ENCODE measurements at places on chromosomes 5 and 9. TPM values are rescaled to one million over a fixed set of nuclear protein-coding genes. Genes with fewer than 3 reads are reported as not detected.

CATSPER3 gene
- total RNA-seq = not detected

MYMK gene
- total RNA-seq = not detected

TLR4 gene
- 3.9 TPM for total RNA-seq

EQTN gene
- total RNA-seq = 1.2 TPM

HCN1 gene
- total RNA-seq = 14.0 TPM

LCN15 gene
- total RNA-seq = not detected

C5 gene
- total RNA-seq = 5.9 TPM

GABRB2 gene
- 65.2 TPM for total RNA-seq

HNRNPK gene
- total RNA-seq = 543 TPM

SLC6A19 gene
- total RNA-seq = under 0.01 TPM

PCDHAC2 gene
- 28.8 TPM for total RNA-seq

OBP2B gene
- total RNA-seq = not detected

IL3 gene
- not detected for total RNA-seq

PCDHGB5 gene
- 16.2 TPM for total RNA-seq

CDKN2B gene
- total RNA-seq = 0.25 TPM

HTR4 gene
- 0.49 TPM for total RNA-seq

SHC3 gene
- total RNA-seq = 59.0 TPM

FOXD4L5 gene
- total RNA-seq = not detected

CFAP157 gene
- total RNA-seq = under 0.01 TPM

TUSC1 gene
- 10.1 TPM for total RNA-seq

HAPLN1 gene
- 9.6 TPM for total RNA-seq

DRD1 gene
- total RNA-seq = 4.7 TPM

ECSCR gene
- total RNA-seq = 3.4 TPM

TRIM7 gene
- total RNA-seq = 1.7 TPM

TSSK1B gene
- total RNA-seq = not detected

All from temporal lobe (tissue), 4 donors.